Stimulated activated CD4-positive, alpha-beta T cell treated with anti-CD3 and anti-CD28 coated beads, TNF-alpha, amount 100 ng/mL, for 1 hour (primary cell): ENCODE measurements at places on chromosomes 2 and 18.

DNA sequence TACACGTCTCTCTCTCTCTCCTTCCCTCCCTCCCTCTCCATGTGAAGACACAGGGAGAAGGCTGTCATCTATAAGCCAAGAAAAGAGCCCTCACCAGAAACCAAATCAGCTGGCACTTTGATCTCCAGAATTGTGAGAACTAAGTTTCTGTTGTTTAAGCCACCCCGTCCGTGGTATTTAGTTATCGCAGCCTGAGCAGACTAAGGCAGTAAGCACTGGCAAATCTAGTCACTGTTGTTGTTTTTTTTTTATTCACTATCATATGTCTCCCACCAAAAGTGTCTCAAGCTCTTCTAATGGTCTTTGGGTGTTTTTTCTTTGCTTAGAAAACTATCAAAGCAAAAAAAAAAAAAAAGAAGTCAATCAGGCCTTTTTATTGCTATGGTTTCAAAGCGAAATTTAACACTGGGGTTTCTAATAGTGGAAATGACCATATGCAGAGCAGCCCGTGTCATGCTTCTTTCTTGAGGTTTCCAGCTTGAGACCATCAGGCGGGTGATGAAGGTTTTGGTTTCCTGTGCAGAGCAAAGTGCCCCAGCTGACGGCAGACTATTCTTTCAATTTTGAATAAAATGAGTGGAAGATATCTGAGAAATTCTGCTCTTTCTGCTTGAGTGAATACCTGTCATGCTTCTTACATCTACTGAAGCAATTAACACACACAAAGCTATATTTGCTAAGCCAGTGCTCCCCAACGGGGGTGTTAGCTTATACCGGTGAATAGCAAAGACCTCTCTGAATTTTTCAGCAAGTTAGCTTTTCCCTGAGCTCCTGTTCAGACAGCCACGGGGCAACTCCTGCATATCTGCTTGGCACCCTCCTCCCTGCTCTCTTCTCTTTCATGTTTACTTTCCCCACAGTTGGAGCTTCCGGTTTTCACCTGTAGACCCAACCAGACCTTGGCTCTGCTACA lies 394.1 kb upstream of the ATP5MC3 start:
- DNase-seq: no peak

DNA sequence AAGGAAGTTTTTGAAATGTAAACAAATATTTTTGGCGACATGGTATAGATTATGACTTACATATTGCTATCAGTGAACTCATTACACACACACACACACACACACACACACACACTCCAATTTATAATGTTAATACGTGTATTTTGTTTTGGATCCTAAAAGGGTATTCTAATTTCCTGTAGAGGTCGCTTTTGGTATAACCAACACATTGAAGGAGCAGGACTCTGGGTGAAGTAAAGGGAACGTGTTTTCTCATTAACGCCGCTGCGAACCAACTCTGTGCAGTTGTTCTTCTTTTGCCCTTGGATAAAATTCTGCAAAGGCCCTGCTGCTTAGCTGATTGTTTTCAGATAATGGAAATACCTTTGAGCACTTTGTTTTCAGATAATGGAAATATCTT lies 190.4 kb downstream of the PMAIP1 start:
- DNase-seq: no peak

DNA sequence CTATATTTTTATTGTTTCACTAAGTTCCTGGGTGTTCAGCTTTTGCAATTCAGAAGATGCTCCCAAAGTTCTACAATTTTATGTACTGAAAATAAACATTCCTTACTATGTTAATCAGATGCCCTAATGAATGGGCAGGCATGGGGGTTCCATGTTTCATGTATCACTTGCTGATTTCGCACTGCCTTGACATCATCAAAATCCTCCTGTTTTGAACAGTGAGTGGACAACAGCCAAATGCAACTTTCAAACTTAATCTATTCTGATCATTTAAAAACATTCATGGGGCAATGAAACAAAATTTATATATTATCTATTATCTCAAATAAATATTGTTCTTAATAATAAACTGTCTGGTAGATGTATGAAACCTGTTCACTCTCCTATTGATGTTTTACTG lies 43.2 kb downstream of the ZEB2 start:
- no peak for DNase-seq

- no peak for DNase-seq
These were observed 462.9 kb downstream of the TXNL1 start for GRCh38 chr18:56175330-56176001.

DNA sequence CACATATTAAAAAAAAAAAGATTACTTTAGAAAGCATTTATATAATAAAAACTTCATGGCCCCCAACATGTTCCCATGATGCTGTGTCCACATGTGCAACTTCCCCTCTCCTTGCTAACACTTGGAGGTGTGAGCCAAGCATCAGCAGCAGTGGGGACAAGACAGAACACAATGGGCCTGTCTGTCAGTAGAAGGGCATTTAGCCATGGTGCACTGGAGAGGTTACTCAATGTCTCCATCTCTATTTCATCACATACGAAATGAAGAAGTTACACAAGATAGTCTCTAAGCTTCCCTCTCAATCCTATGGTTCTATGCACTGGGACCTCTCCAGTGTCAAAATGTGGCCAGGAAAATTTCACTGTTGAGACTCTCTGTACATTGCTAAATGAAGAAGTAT lies 2.5 kb downstream of the VIT start:
- DNase-seq: no peak

DNA sequence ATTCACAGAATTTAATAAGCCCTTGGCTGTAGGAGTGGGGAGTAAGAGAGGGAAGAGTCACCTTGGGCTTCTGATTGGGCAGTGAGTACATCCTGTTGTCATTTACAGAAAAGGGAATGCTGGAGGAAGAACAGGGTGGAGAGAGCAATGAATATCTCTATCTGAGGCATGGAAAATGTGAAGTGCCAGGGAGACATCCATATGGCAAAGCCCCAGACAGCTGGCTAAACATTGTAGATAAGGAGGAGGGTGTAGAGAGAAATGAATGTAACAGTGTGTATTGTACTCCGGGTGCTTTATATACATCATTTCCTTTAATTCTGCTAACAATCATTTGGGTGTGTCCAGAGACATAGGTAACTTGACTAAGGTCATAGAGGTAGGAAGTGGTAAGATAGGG lies 103.5 kb downstream of the UPP2 start:
- no peak for DNase-seq

- no peak for DNase-seq
These were observed 450.2 kb downstream of the ERBB4 start for GRCh38 chr2:212088353-212088752.

DNA sequence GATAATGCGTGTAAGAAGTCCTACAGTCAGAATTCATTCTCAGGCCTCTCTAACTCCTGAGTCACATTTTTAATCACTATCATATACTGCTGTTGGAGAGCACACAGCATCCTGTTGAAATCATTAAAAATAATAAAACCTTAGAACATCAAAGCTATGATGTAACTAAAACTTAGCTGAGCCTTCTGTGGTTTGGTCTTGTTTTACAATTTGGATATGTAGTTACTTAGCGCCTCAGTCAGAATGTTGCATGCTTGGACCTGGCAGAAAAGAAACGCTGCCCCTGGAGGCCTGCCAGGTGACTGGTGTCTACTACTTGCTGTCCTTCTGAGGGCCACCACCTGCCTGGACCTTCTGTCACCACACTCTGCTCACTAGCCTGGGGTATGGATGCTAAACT lies 261.1 kb upstream of the RASGRP3 start:
- no peak for DNase-seq

DNA sequence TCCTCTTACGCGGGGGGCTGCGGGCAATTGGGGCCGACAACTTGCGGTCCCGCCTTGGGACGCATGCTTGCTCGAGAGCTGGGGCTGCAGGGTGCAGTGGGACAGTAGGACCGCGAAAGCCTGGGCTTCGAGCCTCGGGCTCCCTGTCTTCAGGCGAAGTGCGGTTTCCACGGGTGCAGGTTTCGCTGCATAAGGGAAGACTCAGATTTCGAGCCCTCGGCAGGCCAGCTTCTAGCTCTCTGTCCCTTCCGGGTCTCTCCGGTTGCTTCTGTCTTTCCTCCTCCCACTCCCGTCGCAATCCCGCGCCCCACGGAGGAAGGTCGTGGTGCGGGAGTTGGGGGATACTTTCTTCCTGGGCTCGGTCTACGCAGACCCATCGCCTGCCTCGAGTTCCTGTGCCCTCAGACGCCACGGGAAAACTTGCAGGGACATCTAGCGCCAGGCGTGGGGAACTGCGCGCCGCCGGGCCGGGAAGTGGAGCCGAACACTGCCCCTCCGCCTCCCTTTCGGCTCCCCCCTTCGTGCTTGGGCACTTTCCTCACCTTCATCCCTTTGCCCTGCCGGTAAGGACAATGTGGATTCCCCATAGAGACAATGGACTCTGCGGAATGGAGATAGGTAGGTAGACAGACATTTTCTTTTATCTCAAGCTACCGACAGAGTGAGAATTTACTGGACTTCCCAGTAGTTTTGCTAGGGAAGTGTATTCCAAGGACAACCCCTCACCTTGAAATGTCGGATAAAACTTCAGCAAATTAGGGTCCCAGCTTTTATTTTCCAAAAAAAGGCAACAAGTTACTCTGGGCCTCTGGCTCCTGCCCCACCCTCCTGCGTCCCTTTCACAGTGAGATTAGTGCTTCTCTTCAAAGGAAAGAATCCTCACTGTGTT lies 4.2 kb upstream of the HOXD13 start:
- no peak for DNase-seq

DNA sequence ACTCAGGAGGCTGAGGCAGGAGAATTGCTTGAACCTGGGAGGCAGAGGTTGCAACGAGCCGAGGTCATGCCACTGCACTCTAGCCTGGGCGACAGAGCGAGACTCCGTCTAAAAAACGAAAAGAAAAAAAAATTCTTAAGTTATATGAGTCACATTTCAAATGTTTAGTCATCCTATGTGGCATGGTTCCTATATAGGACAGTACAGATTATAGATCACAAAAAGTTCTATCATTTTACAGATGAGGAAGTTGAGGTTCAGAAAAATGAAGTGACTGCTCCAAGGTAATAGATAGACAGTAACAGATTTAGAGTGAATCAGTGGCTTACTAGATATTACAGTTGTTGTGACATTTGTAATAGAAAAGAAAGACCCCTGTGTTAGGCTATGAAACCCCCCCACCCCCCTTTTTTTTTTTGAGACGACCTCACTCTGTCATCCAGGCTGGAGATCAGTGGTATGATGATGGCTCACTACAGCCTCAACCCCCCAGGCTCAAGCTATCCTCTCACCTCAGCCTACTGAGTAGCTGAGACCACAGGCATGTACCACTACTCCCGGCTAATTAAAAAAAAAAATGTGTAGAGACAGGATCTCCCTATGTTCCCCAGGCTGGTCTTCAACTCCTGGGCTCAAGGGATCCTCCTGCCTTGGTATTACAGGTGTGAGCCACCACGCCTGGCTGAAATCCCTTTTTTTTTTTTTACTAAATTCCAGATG lies 22.7 kb downstream of the PTPN4 start:
- DNase-seq: no peak

GRCh38 chr2:159160954-159161353 lies 125.5 kb downstream of the WDSUB1 start:
- no peak for DNase-seq

DNA sequence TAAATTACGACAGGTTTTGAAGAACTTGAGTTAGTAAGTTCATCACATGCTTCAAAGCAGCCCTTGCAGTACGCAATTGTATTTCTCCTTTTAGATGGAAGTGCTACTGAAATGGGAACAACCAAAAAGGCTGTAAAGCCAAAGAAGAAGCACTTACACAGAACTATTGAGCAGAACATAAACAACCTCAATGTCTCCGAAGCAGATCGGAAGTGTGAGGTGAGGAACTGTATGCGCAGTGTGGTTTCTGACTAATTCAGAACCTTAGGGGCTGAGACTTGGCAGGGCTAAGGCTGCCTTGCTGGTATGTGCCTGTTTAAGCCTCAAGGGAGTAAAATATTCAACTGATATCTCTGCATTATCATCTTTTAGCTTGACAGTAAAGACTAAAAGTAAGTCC lies 8.4 kb downstream of the NCAPH start:
- no peak for DNase-seq

DNA sequence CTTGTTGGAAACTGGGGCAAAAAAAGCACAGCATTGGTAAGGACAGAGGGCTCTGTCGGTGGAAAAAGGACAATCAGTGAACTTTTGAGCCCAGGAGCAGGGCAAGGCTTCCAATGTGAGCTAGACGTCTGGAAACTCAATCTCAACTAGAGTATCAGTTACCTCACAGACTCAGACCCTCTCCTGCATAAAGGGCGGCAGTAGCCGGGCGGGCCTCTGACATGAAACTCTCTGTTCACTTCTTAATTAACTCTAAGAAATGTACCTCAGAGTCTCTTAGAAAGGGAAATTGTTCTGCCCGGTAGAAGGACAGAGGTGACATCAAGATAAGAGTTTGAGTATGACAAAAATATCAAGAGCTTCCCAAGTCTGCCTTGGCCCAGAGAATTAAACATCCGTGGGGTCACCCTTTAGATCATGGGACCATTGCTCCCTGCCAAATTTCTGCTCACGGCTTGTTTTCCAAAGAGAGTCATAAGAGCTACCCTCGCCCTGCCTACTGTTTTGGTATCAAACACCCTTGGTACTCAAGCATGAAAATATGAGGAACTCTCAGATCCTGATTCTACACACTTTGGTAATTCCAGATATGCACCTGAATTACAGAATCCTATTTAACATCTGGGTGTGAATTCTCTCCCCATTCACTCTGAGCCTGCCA lies 103.5 kb upstream of the PKDCC start:
- no peak for DNase-seq

GRCh38 chr2:189502714-189503113 lies 61.4 kb downstream of the WDR75 start:
- DNase-seq: no peak

DNA sequence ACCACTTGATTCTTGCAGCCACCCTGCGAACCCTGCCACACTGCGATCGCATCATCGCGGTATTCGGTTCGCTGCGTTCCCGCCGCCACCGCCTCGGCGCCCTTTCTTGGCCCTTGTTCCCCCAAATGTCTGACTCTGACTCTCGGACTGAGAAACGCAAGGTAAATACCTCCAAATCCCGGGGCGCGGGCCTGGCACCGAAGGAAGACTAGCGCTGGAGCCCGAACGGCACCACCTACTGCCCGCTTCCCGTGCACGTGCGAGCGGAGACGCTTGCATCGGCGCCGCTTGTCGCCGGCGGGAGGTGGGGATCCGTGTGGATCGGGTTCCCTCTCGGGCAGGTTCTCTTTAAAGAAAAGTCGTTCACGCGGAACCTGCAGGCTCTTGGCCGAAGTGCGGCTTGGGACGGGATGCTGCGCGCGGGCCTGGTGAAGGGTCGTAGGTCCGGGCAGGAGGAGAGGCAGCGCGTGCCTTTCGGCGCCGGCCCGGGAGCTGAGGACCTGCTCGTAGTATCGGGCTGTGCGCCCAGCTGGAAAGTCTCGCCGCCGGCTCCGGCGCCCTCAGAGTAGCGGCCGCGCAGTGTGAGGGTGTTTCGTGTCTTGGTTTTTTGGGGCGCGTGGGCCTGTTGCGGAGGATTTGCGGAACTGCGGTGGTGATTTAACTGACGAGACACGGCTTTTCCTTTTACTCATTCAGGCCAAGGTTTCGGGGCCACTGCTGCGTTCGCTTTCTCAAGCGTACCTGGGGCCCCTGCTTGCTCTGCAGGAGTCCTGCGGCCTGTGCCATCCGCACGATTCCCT lies 514 bp downstream of the BCL2L11 start:
- DNase-seq: no peak

GRCh38 chr2:19051203-19051831 lies 307.1 kb downstream of the OSR1 start:
- no peak for DNase-seq
